ENCODE measurements at places on chromosomes 1 and 21.

- no peak for DNase-seq
Observed at GRCh38 chr1:39689635-39690034, 1.6 kb downstream of the HPCAL4 start.

GRCh38 chr1:29825274-29825940, 589.1 kb downstream of the PTPRU start:
- no peak for DNase-seq

- no peak for DNase-seq
Observed at GRCh38 chr1:162180813-162181212, 111.3 kb downstream of the NOS1AP start.

GRCh38 chr1:97332716-97333115, 588.1 kb downstream of the DPYD start:
- peak; percentile 66 for DNase-seq

DNA sequence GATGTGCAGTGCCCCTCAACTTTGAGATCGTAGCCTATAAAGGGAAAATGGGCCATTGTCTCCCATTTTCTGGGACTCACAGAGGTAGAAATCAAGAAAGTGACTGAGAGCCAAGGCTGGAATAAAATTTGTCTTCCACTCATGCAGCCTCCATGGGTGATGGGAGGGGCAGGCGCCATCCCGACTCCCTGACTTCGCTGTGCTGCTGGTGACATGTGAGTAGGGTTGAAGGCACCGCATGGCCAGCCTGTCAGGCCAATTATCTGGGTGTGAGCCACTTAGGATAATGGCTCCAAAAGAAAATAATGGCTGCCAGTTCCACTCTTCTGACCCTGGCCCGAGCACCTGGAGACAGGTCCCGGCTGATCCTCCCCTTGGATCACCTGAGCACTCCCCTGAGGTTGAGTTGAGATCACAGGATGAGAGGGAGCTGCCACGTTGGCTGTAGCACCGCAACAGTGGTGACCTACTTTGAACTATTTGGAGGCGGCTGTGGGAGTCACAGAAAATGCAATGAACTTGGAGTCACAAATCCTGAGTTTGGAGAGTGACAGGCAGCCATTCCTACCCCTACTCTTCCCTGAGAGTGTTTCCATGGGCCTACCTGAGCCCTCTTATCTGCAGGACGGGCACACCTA, 26.3 kb downstream of the CAPN9 start:
- DNase-seq, result no peak

DNA sequence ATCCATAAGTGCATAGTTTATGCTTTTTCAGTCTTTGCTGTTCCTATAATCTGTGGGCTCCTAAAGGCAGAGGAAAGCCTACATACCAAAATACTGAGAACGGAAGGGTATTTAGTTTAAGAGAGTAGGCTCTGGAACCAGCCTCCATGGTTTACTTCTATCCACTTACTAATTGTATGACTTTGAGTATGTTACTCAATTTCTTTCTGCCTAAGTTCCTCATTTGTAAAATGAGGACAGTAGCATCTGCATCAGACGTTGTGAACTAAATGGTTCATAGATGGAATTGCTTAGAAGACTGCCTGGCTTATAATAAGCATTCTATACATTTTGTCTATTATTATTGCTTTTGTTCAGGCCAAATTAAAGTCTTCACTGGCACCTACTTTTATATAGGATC, 111.0 kb downstream of the NTNG1 start:
- no peak for DNase-seq

DNA sequence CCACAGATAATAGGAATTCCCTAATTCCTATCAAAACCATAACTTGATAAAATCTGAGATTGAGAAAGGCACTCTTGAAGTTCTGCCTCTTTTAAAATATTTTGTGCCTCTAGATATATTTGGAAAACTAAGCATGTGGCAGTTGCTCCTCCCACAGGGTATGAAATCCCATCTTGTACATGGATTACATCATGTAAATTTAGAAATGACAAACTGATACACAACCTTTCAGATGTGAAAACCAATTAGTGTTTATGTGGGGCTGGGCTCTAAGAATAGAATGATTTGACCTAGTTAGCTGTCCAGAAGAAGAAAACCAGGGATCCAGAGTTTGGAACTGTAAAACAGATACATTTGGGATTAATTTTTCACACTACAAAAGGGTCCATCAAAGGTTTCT, 15.7 kb downstream of the LRRC53 start:
- no peak for DNase-seq

- DNase-seq, result no peak
Observed at GRCh38 chr1:97139512-97139911, 417.9 kb downstream of the PTBP2 start.

- no peak for DNase-seq
Observed at GRCh38 chr1:241520080-241520465, 518 bp upstream of the FH start.

GRCh38 chr1:6222636-6223035, 13.1 kb downstream of the ICMT start:
- DNase-seq, result peak; percentile 37

GRCh38 chr21:42637267-42638041, 16.0 kb upstream of the PDE9A start:
- no peak for DNase-seq

- no peak for DNase-seq
Observed at GRCh38 chr21:21661741-21662140, 663.5 kb downstream of the NCAM2 start.

GRCh38 chr1:119774746-119775490, 6.2 kb upstream of the HMGCS2 start:
- DNase-seq, result no peak

- DNase-seq, result peak; percentile 47
Observed at GRCh38 chr1:176604461-176604860, 141.5 kb downstream of the PAPPA2 start.

- no peak for DNase-seq
Observed at GRCh38 chr1:119874186-119874585, 22.1 kb downstream of the ADAM30 start.

DNA sequence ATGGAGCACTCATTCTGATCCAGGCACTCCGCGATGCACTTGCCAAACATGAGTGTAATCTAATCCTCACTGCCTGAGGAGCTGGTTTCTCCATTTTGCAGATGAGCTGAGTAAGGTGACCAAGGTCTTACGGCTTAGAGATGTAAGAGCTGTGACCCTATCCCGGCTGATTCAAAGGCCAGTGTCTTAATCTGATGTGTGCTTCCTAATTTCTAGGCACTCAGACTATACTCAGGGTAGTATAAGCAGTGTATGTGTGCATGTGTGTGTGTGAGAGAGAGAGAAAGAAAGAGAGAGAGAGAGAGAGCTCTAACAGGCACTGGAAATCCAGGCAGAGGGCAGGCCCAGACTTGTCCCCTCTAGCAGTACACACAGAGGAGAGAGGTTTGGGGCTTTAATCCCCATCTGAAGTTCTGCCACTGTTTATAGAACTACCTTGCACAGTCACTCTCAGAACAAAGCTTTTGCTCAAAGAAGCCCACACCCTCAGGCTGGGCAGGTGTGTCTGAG, 188.2 kb downstream of the ZBTB18 start:
- DNase-seq, result peak; percentile 11

GRCh38 chr1:246760422-246761347, 36.5 kb downstream of the SCCPDH start:
- no peak for DNase-seq
